ENCODE measurements at places on chromosomes 1 and 21.

GRCh38 chr1:118773656-118774055 lies 214.5 kb downstream of the TBX15 start:
- no peak for DNase-seq

GRCh38 chr21:22842875-22843274 lies 1844.7 kb downstream of the NCAM2 start:
- DNase-seq = no peak

DNA sequence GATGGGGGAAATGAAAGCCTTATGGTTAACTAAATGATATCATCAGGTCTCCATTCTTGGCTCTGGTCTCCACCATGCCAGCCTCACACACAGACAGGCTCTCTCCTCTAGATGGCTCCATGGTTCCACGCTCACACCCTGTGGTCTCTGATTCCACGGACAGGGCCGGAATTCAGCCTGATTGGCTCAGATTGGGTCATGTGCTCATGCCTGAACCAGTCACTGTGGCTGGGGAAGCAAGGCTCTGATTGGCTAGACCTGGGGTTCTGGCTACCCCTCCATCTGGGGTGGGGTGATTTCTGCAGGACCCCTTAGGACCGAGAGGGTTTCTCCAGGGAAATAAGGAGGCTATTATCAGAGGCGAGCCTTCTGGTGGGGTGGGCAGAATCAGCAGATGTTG lies 277.0 kb downstream of the PTPRU start:
- DNase-seq = peak; percentile 69

- DNase-seq = no peak
Observed at GRCh38 chr1:225627304-225627947, 25.5 kb downstream of the ENAH start.

- DNase-seq = no peak
Observed at GRCh38 chr1:41799723-41800122, 119.0 kb downstream of the HIVEP3 start.

DNA sequence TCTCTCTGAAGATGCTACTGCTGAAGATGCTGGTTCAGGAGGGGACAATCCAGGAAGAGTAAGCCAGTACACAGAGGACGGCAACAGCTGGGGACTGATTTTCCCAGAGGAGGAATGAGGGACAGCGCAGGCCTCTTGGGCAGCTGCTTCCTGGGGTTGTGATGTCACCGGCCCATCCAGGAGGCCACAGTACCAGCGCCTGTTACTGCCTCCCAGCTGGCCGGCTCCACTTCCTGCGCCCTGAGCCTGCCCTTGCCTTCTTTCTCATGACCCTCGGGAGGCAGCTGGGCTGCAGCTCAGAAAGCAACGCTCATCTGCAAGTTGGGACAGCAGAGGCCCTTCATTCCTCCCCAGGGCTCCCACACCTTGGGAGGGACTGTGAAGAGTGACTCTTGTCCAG lies 21.9 kb upstream of the ID3 start:
- no peak for DNase-seq

GRCh38 chr1:214588963-214589597 lies 13.9 kb upstream of the CENPF start:
- DNase-seq = no peak

DNA sequence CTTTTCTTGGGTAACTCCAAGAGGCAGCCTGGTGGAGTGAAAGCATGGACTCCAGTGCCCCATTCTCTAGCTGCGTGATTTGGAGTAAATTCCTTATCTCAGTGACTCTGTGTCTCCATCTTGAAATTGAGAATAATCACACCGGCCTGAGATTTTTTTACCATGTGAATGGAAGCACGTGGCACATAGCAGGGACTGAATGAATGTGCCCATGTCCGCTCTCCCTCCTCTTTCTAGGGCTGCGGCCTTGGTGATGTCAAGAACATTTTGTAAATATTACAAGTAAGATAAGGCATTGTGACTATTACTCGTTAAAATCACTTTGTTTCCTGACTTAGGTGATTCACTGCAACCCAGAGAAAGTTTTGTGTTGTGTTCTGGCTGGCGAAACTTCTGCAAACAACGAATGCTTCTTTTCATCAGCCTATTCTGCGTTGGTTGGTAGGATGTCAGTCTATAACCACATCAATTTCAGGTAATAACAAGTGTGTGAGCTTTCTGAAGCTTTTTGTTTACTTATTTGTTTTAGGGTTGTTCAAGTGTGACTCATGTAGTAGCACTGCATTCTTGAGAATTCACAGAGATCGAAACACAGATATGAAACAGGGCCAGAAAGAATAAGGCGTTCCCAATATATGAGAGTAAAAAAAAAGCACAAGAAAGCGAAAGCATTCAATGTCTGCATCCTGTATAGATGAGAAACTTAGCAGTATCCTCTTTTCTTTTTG lies 135.7 kb upstream of the SLC45A1 start:
- DNase-seq = no peak

DNA sequence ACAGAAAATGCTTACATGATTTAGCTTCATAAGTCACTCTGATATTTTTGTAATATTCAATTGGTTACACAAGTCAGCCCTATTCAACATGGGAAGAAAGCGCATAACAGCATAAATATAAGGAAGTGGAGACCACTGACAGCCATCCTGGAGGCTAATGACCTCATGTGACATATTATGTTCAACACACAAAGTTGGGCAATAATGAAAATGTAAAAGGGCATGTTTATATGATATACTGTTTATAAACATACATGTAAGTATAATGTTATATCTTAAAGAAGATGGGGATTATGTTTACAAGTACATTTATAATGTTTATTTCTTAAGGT lies 30.2 kb downstream of the EVI5 start:
- no peak for DNase-seq

DNA sequence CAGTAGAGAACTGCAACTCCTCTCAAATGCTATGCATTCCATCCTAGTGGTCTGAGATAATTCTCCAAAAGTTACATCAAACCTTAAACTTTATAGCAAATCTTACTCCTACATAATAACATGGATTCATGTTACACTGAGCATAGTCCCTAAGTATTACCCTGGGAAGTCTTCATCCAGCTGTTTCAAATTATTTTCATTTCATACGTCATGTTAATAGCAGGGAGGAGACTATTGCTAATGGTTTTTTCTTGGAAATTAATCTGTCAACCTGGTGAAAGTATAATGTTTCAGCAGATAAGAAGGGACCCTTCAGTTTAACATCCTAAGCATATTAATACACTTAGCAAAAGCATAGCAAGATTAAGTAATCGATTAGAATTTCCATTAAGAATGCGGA lies 318.1 kb downstream of the USP25 start:
- no peak for DNase-seq

DNA sequence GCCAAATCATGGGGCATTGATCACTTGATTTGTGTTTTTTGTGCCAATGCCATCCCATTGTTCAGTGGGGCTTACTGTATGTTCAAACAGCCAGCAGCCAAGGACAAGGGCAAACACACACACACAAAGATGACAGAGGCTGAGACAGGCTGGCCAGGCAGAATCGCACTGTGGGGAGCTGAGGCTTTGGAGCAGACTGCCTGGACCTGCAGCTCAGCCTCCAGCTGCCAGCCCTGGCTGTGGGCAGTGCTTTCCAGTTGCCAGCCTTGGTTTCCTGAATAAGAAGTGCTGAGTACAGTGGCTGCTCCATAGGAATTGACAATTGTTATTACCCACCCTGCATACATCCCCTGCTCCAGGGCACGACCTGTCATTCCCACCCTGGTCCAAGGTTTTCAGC lies 16.9 kb upstream of the PCP4 start:
- DNase-seq = no peak

- no peak for DNase-seq
Observed at GRCh38 chr1:37705399-37705798, 13.1 kb downstream of the CDCA8 start.

DNA sequence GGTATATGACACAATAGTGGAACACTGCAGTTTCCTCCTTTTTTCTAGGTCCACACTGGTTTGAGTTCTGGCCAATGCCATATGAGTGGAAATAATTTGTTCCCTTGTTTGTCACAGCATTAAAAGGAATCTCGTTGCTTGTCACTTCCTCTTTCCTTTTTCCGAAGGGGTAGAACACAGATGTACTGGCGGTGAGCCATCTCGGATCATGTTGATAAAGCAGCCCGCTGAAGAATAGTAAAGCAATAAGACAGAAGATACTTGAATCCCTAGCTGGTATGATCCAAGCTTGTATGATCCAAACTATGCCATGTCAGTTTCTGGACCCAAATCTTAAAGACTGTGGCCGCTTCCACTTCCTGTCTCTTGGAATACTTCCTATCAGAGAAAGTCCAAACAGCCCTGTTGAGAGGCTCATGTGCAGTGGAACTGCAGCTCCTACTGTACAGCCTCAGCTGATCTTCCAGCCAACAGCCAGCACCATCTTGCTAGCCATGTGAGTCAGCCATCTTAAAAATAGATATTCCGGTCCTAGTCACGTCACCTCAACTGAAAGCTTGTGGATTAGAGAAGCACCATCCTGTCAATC lies 40.3 kb downstream of the CFHR5 start:
- DNase-seq = no peak

- DNase-seq = no peak
Observed at GRCh38 chr1:68201546-68202238, 30.6 kb downstream of the WLS start.

DNA sequence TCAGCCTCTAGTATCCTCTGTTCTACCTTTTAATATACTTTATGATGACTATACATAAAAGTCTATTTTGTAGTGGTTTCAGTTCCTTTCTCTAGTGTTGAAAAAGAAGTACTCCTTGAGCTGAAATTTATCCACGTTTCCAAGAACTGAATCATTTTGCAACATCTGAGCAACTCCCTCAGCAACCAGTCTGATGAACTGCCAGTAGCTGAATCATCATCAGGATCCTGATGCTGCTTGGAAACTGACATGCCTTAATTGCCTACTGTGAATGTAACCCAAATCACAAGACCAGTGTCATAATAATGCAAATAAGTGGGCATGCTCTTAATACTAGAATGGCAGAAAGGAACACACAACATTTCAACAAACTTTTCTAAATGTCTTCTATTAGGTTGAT lies 103.3 kb downstream of the CYYR1 start:
- DNase-seq = no peak

DNA sequence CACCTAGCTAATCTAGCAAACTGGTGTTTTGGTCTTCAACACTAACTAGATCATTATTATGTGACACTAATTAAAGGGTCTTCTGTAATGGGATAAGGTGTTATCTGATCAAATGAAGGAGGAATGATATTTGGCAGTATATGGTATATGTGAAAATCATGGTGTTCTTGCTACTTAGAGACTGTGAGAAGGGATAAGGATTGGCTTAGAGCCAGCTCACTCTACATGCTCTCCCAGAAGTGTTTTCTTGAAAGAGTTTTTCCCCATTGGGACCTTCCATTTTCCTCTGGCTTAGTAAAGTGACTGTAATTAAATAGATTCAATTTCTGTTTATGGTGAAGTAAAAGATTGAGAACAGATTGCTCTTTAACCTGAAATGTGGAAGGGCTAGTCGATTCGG lies 71.2 kb upstream of the RGL1 start:
- no peak for DNase-seq

DNA sequence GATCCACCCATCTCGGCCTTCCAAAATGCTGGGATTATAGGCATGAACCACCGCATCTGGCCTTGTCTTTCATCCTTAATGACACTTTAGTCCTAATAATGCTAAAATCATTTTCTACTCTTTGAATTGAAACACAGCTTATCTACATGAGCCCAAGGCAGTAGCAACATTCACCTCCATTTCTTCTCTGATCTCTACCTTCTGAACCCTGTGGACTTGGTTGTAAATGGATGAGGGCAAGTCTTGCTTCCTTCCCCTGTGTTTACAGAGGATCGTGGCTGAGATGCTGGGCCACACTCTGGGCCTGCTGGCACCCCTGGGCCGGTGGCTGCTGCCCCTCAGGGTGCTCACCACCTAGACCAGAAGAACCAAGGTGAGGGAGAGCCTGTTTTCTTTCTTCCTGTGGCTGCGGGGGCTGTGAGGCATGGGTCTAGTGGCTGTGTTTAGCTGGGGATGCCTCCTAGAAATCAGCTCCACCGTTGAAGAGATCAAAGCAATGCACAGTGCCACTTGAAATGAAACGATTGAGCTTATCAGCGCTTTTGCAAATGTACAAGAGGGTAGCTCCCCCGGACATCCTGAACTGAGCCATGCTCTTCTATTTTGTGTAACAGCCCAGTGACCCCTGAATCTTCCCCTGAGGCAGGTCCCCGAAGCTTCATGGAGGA lies 32.2 kb upstream of the LGALS8 start:
- DNase-seq = no peak

DNA sequence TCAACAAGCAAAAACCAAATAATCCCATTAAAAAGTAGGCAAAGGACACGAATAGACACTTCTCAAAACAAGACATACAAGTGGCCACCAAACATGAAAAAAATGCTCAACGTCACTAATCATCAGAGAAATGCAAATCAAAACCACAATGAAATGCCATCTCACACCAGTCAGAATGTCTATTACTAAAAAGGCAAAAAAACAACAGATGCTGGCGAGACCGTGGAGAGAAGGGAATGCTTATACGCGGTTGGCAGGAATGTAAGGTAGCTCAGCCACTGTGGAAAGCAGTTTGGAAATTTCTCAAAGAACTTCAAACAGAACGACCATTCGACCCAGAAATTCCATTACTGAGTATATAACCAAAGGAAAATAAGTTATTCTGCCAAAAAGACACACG lies 145.1 kb upstream of the EDN2 start:
- no peak for DNase-seq

GRCh38 chr1:157992031-157992832 lies 1.2 kb upstream of the KIRREL1 start:
- DNase-seq = peak; percentile 18

DNA sequence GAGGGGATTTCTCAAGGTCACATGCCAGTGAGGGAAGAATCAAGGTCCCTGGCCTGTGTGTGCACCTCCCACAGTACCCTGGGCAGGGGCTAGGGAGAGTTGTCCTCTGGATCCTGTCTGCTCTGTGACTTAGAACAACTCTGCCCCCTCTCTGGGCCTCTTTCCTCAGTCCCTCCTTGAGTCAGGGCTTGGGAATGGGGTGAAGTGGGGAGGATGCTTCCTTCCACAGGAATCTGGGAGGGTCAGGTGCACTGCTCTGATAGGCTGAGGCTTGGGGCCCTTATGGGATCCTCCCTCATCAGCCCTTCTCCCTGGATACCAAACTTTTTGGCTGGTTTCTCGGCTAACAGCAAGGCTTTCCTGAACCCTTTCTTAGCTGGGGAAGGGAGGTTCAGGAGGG lies 2.5 kb downstream of the TRNP1 start:
- DNase-seq = no peak

DNA sequence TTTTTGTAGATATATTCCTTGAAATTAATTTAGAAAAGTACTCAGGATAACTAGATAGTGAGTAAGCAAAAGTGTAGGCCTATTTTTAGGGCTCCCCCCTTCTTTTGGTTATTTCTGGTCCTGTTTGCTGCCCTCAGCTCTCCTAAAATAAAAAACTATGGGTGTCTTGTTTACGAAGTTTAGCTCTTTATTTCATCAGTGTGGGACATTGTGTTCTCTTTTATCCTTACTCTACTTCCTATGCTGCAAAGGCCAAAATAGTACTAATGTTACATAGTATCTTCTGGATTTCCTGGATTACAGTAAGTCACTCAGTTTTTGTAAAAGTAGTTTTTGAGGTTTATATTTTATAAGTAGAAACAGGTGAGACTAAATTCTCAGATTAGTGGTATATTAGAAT lies 15.4 kb downstream of the CEP350 start:
- no peak for DNase-seq

Measured in NCI-H2081 (cell line).